Karpas-422 (cell line): ENCODE measurements at places on chromosomes 1 and 21.

- H3K4me1 ChIP-seq = no peaks in the 10 kb centered on the region
- H3K4me3 ChIP-seq = no peak overlapping the region
- H3K27me3 ChIP-seq = no peaks in the 10 kb centered on the region
- no peaks in the 10 kb centered on the region for H3K36me3 ChIP-seq
- H3K27ac ChIP-seq = no peak overlapping the region
Measured at GRCh38 chr1:18646786-18647410, 16.3 kb downstream of the PAX7 start.

GRCh38 chr1:247539215-247539614, 3.0 kb upstream of the OR2C3 start:
- peaks cover 4% of the 10 kb centered on the region; the same call in 1 of the 2 replicates for H3K4me1 ChIP-seq
- no peaks in the 10 kb centered on the region; the same call in 1 of the 2 replicates for H3K27me3 ChIP-seq
- H3K27ac ChIP-seq = no peak overlapping the region

- no peaks in the 10 kb centered on the region for H3K4me1 ChIP-seq
- H3K36me3 ChIP-seq = no peaks in the 10 kb centered on the region
- H3K27me3 ChIP-seq = no peaks in the 10 kb centered on the region
- no peak for DNase-seq
- no peak overlapping the region for H3K27ac ChIP-seq
- H3K4me3 ChIP-seq = no peak overlapping the region
Measured at GRCh38 chr1:94253456-94254017, 16.2 kb upstream of the ARHGAP29 start.

DNA sequence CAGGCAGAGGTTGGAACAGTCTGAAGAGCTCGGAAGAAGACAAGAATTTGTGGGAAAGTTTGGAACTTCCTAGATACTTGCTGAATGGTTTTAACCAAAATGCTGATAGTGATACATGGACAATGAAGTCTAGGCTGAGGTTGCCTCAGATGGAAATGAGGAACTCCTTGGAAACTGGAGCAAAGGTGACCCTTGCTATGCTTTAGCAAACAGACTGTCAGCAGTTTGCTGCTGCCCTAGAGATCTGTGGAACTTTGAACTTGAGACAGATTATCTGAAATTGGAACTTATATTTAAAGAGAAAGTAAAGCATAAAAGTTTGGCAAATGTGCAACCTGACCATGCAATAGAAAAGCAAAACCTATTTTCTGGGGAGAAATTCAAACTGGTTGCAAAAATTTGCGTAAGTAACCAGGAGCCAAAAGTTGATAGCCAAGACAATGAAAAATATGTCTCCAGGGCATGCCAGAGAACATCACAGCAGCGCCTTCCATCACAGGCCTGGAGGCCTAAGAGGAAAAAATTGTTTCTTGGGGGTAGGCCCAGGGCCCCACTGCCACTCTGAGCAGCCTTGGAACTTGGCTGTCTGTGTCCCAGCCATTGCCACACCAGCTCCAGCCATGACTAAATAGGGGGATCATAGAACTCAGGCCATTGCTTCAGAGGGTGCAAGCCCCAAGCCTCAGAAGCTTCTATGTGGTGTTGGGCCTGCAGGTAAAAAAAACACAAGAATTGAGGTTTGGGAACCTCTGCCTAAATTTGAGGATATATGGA, 675.3 kb downstream of the LTN1 start:
- H3K27me3 ChIP-seq = no peaks in the 10 kb centered on the region
- no peak for DNase-seq
- no peak overlapping the region for H3K27ac ChIP-seq
- H3K4me3 ChIP-seq = no peak overlapping the region

DNA sequence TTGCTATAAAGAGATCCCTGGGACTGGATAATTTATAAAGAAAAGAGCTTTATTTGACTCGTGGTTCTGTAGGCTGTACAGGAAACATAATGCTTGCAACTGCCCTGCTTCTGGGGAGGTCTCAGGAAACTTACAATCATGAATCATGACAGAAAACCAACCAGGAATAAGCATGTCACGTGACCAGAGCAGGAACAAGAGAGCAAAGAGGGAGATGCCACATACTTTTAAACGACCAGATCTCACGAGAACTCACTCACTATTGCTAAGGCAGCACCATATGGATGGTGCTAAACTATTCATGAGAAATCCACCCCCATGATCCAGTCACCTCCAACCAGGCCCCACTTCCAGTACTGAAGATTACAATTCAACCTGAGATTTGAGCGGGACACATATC, 49.8 kb upstream of the RCC1 start:
- peak overlapping the region; percentile 63 for H3K27ac ChIP-seq
- peaks cover 24% of the 10 kb centered on the region for H3K4me1 ChIP-seq
- no peaks in the 10 kb centered on the region for H3K36me3 ChIP-seq
- H3K4me3 ChIP-seq = no peak overlapping the region
- DNase-seq = peak; percentile 50

GRCh38 chr1:168583571-168583970, 7.2 kb downstream of the XCL1 start:
- DNase-seq = no peak
- no peaks in the 10 kb centered on the region for H3K4me1 ChIP-seq
- H3K4me3 ChIP-seq = no peak overlapping the region
- no peaks in the 10 kb centered on the region for H3K36me3 ChIP-seq
- no peaks in the 10 kb centered on the region for H3K27me3 ChIP-seq

DNA sequence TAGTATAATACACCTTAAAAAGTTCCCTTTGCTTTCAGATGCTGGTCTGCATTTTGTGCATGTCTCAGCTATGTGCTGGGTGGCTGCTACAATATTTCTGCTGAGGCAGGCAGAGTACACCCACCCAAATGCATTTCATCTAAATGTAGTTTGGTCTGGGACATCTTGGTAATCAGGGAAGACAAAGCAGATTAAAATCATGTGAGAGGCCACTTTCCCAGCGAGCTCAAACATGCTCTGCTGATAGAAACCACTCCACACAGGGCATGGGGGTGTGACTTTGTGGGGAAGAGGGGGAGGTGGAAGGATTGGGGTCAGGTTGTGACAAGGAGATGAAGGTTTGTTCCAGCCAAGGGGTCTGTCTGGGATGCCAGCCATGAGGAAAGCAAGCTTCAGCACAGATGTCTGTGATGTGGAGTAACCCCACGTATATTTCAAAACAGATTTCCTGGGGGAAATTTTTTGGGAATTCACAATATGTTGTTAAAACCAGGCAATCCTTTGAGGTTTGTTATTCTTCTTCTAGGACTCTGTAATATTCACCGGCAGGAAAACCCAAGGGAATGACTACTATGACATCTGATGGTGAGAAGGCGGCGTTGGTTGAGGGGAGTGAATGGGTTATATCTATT, 255.1 kb upstream of the FGGY start:
- no peak overlapping the region for H3K4me3 ChIP-seq
- no peaks in the 10 kb centered on the region for H3K27me3 ChIP-seq
- H3K27ac ChIP-seq = no peak overlapping the region
- no peaks in the 10 kb centered on the region for H3K36me3 ChIP-seq
